CD4-positive, alpha-beta T cell treated with Interleukin-4 for 1 hour (primary cell): ENCODE measurements at places on chromosomes 16 and 17.

GRCh38 chr16:86858501-86858900 lies 280.2 kb downstream of the FOXL1 start:
- no peak for DNase-seq

- DNase-seq: no peak
Measured at GRCh38 chr16:10003486-10003885, 178.7 kb downstream of the GRIN2A start.

DNA sequence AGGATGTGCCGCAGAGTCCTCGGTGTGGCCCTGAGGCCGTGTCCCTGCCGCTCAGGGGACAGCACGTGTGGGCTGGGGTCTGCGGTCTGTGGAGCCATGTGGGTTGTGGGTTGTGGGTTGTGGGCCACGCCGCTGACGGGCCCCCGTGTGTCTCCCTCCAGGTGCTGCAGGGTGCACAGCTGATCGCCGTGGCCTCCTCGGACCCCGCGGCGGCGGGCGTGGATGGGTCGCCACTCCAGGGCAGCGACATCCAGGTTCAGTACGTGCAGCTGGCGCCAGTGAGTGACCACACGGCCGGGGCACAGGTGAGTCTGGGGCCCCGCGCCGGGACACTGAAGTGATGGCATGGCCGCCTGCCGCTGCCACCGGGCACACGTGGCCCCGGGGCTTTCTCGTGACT lies 120.7 kb downstream of the BANP start:
- no peak for DNase-seq

DNA sequence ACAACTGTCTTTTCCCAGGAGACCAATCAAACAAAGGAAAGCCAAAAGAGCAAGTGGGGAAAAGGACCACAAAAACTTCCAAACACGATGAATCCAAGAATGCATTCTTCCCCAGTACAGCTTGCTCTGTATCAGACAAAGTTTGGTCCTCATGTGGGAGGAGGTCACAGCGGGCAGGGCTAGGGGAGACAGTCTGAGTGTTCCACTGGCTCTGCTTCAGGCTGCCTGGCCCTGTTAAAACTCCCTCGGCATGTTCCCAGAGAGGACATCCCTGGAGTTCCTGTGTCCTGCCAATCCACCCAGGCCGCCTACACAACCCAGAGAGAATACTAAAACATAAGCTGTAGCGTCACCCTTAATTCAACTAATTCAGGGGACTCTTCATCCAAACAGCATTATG lies 415.1 kb upstream of the DYNLRB2 start:
- DNase-seq: no peak

DNA sequence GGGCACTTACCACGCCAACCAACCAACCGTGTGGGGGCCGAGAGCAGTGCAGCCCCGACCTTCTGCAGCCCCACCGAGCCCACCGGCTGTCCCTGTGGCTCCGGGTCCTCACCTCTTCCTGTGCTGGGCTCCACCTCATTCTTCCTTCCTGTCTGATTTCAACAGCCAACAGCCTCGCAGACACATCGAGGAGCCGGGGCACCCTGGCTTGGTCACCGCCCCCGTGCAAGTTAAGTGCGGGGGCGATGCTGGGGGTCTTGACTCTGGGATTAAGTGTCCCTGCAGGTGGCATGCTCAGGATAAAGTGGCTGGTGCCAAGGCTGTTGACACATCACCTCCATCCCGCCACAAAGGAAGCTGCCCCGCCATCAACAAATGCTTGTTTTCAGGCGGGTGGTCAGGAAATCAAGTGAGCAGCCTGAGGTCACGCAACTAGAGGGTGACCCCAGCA lies at the start of gene NLRC3:
Gene NLRC3 (minus strand): TSS at position 102 of the 451 bp plus-strand sequence. CDS start 12,367 bp downstream, outside the sequence.
- peak; percentile 48 for DNase-seq

DNA sequence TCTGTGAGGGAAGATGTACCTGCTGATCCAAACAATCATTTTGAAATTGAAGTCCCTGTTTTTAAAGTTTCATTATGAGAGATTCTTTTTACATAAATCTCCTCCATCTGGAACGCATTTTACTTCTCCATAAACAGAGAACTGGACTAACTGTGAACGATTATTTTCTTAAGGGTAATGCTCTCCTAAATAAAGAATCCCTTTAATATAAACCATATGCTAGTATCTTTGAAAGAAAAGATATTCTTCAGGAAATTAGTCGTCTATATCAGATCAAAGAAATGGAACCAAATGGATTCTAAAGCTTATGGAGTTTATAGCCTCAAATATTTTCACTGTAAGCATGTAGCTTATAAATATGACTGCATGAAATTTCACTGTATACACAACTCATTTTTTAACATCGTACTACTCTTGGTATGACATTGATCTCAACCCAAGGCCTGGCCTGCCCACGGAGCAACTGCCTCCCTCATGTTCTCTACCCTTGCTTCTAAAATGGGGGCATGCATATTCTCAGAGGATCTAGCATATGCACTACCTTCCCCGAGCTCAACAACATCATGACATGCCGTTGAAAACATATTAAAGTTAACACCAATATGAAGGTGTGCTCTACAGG lies 66.4 kb downstream of the MYH10 start:
- no peak for DNase-seq

GRCh38 chr17:36609498-36609862 lies 8.1 kb downstream of the MRM1 start:
- no peak for DNase-seq

DNA sequence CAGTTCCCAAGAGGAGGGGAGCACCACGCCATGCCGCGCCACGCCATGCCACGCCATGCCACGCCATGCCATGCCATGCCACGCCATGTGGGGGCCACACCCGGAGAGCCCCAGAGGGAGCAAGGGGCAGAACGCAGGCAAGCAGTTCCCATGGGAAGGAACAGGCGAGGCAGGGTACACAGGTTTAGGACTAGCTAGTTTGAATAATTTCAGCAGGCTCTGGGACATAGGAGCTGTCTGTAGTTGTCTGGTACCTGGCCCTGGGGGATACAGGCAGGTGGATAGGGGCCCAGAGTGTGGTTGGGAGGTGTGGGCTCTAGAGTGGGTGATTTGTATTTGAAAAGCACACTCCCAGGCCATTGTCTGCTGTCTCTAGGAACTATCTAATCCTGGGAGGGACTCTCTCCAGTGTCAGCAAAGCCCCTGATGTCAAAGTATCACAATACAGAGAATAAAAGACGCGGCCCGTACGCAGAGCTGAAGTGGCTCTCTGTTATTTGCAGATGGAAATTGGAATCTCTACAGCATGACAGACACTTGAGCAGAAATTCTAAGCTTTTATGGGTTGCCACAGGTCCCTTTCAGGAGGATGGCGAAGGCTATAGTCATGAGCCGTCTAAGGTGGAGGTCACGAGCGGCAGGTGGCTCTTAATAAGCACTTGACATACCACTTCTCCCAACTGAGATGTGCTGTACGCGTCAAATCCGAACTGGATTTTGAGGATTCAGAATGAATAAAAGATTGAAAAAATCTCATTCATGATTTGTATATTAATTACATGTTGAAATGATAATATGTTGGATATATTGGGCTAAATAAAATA lies 220.8 kb upstream of the TNRC6C start:
- no peak for DNase-seq

GRCh38 chr17:21318439-21318838 lies 33.9 kb downstream of the MAP2K3 start:
- peak; percentile 7 for DNase-seq

DNA sequence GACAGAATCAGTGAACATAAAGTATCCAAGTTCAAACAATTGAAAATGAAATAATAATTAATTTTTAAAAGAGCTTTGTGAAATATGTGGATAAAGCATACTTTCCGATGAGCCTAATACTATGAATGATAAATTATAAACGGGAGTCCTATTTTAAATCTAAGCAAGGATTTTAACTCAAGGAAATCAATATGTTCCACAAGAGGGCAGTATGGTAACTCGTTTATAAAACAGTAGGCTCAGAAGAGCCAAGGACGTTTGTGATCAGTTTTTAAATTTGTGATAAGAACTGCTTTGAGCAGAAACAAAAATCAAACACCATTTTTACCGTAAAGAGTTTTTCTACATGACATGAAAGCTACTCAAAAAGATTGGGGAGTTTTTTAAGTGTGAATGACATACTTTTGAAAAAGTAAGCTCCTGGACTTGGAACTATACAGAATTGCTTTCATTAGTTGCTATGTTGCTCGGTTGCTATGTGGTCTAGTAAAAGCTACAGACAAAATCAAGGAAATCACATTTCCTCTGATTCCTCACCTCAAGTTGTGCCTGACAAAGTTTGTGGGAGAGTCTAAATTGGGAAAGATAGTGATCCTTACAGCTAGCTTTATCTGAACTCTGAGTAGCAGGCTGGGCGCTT lies 11.8 kb upstream of the TEKT1 start:
- no peak for DNase-seq

DNA sequence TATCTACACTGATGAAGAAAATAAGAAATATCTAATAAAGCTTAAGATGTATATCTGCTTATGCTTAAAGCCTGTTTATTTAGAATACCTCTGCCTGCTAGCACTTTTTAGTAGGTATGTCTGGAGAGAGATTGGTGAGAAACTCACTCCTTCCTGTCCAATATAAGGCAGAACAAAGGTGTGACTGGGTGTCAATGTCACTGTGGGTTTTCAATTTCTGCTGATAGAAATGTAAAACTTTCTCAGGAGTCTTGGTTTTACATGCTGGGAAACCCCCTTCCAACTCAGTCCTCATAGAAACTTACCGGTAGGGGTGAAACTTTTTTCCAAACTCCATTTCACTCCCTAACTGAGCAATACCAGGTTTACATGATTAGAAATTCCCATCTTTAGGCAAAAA lies 17.8 kb upstream of the MPHOSPH6 start:
- no peak for DNase-seq

DNA sequence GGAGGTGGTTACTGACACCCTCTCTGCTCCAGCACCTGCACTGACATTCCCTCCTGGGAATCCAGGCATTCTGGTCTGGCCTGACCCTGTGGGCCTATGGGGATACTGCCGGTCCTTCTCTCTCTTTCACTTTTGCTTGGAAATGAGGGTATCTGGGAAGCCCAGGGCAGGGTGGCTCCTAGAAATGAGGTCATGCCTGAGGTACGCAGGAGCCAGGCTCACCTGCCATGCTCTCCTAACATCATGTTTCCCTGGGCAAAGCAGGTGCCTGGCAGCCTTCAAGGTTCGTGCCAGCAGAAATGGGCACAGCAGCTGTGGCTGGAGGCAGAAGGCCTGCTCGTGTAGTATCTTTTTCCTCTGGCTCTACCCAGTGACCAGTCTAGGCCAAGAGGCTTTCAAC lies 3.3 kb downstream of the ITGA3 start:
- no peak for DNase-seq

DNA sequence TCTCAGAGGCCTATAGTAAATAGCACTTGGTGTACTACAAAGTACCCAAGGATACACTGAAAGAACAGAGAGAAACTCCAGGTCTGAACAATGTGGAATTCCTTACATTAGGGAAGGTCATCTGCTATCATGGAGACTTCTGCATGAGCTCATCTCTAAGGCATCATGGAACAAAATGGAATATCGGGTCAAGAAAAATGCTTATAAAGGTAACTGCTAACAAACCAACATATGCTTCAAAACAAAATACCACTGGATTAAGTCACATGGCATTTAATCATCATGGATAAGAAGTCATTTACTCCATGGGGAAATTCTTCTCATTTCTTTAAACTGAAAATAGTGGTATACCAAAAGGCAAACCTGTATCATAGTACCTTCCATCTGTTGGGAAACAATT lies 34.2 kb downstream of the TXNDC11 start:
- no peak for DNase-seq

- DNase-seq: peak; percentile 75
Measured at GRCh38 chr17:82065638-82066303, at the start of gene DUS1L. TSS of gene DUS1L (minus strand) at chr17:82065804. CDS start at chr17:82065059, 745 bp downstream.

GRCh38 chr17:33854596-33854995 lies 400.5 kb upstream of the CCL2 start:
- no peak for DNase-seq

DNA sequence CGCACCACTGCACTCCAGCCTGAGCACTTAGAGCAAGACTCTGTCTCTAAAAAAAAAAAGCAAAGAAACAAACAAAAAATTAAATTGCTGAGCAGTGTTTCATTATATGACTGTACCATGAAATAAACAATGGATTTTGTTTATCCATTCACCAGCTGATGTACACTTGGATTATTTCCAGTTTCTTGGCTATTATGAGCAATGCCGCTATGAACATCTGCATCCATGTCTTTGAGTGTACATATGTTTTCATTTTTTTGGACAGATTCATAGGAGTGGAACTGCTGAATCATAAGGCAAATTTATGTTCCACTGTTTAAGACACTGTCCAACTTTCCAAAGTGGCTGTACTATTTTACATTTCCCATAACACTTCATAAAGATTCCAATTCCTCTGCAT lies 8.0 kb downstream of the RNF157 start:
- no peak for DNase-seq

DNA sequence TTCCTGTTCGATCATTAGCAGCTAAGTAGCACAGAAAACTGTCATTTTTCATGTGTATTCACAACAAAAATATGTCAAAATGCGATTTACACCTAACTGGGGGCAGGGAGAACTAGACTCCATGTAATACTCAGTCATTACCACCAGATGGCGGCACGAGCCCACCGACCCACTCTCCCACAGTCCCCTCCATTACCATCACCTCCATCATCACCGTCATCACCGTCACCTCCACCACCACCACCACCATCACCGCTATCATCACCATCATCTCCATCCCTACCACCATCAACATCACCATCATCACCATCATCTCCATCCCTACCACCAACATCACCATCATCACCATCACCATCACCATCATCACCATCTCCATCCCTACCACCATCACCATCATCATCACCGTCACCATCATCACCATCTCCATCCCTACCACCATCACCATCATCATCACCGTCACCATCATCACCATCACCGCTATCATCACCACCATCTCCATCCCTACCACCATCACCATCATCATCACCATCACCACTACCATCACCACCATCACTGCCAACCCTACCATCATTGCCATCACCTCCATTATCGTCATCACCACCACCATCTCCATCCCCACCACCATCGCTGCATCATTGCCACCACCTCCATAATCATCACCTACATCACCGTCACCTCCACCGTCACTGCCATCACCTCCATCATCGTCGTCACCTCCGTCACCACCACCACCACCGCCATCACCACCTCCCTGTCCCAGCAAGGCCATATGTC lies 14.4 kb downstream of the NDUFAF8 start:
- peak; percentile 69 for DNase-seq

DNA sequence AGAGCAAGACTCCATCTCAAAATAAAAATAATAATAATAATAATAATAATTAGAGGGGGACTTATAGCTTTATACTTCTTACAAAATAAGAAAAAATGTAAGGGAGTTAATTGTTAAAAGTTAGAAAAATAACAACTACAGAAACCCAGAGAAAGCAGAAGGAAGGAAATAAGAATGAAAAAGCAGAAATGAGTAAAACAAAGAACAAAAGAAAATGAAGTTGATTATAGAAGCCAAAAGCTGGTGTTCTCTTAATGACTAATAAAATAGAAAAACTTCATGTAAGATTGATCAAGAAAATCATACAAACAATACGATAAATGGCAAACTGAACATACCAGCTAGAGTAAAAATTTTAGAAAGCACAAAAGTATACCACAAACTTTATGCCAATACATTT lies 6.8 kb upstream of the NSMCE1 start:
- no peak for DNase-seq

- DNase-seq: peak; percentile 39
Measured at GRCh38 chr17:17766077-17766743, 70.6 kb downstream of the SREBF1 start.

- no peak for DNase-seq
Measured at GRCh38 chr16:87409781-87410180, 17.6 kb downstream of the MAP1LC3B start.
